GM12892 (cell line): ENCODE measurements at places on chromosomes 2 and 18.

DNA sequence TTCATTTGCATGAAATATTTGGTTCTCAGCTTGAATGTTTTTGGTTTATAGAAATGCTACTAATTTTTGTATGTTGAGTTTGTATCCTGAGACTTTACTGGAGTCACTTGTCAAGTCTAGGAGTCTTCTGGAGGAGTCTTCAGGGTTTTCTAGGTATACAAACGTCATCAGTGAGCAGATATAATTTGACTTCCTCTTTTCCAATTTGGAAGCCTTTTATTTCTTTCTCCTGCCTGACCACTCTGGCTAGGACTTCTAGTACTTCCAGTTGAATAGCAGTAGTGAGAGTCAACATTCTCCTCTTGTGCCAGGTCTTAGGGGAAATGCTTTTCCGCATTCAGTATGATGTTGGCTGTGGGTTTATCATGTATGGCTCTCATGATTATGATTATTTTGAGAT, 55.4 kb upstream of the THUMPD2 start:
- DNase-seq = no peak

GRCh38 chr2:80461505-80462197, 157.1 kb upstream of the LRRTM1 start:
- DNase-seq = no peak

GRCh38 chr2:230863031-230863430, 1.7 kb upstream of the ITM2C start:
- DNase-seq = no peak

DNA sequence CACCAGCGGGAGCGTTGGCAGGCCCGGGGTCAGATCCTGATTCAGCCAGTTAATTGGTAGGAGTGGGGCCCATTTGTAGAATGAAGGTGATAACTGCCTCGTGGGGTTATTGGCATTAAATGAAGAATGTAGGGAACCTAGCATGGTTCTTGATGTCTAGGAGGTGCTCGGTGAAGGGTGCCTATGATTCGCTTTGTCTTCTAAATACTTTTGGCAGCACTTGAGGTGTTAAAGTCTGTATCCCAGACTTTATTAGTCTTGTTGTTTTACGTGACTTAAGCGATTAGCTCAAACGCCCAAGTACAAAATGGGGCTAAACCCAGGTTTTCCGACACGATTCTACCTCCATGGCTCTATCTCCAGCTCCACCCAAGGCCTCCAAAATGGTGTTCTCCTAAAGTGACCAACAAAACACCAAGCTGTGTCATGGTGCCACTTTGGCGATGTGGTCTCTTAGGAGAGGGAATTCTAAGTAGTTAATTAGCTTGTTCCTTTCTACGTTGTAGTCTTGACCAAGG, 980 bp upstream of the PPP4R1 start:
- no peak for DNase-seq
